RWPE2 (cell line): ENCODE measurements at places on chromosomes 2 and 18.

DNA sequence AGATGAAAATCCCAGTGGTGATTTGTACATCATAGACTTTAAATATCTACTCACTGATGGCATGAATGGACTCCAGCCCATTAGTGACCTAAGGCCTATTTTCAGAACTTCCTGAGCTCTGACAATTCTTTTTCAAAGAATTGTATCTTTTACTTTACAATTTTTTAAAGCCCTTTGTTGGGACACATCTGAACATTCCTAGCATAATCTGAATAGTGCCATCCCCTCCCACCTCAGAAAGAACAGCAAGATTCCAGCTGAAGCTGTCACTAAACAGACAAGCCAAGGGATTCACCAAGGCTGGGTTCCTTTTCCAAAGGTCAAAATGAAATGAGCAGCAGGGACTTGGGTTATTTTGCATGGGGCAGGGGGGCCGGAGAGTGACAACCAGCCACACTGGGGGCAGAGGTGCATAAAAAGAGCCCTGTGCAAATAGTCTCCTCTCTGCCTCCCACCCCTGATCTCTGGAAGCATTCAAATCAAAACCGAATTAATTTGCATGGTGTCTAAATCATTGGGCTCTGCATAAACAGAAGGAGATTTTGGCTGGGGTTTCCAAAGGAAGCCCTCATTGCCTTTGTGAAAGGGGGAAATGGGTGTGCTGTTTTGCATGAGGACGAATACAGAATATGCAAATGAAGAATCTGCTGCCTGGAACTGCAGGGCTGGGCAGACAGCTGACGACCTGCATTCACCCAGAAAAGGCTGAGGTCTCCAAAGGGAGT is 17.2 kb downstream of the EPHA4 start:
- no peaks in the 10 kb centered on the region for H3K27me3 ChIP-seq
- H3K4me3 ChIP-seq = no peak overlapping the region
- H3K4me1 ChIP-seq = no peaks in the 10 kb centered on the region
- DNase-seq = no peak
- H3K27ac ChIP-seq = no peak overlapping the region

DNA sequence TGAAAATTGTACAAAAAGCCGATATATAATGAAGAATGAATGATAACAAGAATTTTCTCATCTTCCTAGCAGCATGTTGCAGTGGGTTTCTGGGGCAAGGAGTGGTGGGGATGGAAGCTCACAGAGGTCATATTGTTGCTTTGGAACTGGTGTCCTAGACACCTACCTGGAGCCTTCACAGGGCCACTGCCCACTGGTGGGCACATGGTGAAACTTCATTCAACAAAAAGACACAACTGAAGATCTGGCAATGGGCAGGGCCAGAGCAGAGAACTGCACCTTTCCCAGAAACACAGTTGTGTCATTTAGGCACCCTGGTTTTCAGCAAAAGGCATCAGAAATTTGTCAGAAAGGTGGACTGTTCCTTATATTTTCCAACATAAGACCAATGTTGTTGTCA is 115.3 kb downstream of the FHOD3 start:
- DNase-seq = no peak
- H3K36me3 ChIP-seq = no peaks in the 10 kb centered on the region

DNA sequence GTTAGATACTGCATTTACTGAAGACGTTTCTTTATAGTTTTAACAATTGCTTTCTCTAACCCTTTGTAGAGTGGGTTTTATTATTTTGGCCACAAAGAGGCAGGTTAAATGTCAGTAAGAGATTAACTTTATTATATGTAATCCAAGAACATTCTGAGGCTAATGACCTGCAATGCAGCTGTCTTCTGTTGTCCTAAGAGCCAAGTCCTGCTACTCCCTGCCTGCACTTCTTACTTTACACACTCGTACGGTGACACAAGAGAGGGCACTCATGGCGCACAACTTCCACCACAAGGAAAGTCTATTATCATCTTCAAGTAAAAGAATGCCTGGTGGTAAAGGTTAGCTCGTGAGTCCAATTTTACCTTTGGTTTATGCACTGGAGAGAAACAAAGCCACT is 471.0 kb upstream of the HNMT start:
- H3K4me1 ChIP-seq = no peaks in the 10 kb centered on the region
- H3K4me3 ChIP-seq = no peak overlapping the region
- DNase-seq = no peak
- H3K27me3 ChIP-seq = no peaks in the 10 kb centered on the region
- H3K27ac ChIP-seq = no peak overlapping the region

DNA sequence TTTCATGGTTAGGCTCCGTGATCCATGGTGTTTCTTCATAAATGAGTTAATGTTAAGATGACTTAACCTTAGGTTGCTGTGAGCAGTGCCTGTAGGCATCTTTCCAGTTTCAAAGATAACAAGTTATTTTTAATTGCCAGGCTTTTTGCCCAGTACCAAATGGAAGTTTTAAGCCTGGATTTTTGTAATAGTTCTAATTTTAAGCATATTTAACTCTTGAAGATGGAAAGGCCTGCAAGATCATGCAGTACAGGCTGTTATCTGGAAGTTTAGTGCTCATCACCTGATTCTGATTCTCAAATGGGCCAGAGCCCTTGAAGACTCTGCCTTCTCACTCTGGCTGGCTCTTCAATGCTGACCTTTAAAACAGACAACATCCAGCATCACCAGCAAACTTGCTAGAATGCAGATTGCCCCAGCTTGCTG is 141.3 kb downstream of the NCK2 start:
- no peak for DNase-seq
- H3K27ac ChIP-seq = no peak overlapping the region
- no peak overlapping the region for H3K4me3 ChIP-seq
- no peaks in the 10 kb centered on the region for H3K4me1 ChIP-seq
- peaks cover 21% of the 10 kb centered on the region; the same call in 1 of the 2 replicates for H3K36me3 ChIP-seq

- DNase-seq = no peak
- no peak overlapping the region for H3K4me3 ChIP-seq
- H3K4me1 ChIP-seq = no peaks in the 10 kb centered on the region
These were observed 114.0 kb downstream of the SP3 start for GRCh38 chr2:173851141-173851641.

GRCh38 chr2:62627667-62628066 is 77.8 kb upstream of the EHBP1 start:
- H3K4me1 ChIP-seq = no peaks in the 10 kb centered on the region
- no peaks in the 10 kb centered on the region for H3K27me3 ChIP-seq
- no peaks in the 10 kb centered on the region for H3K36me3 ChIP-seq
